ENCODE measurements at places on chromosomes 11 and 22. TPM values are rescaled to one million over a fixed set of nuclear protein-coding genes. Genes with fewer than 3 reads are reported as not detected.
A peak's percentile ranks its signal among the peaks of the same experiment; 100 is the strongest.

DNA sequence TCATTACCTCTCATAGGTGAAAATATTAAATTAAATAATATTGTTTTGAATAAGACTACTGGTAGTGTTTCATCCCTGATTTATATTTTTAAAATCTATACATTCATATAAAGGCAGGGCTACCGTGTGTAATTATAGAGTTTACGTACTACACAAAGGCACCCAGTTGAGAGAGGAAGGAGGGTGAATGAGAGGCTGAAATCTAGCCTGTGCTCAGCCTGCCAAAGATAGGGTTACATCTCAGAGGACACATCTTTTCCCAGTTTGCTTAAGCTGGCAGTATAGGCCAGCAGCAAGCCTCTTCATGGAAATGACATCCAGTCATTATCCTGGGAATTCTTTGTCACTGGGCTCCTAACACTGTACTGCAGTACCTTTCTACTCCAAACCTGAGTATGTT is 7.5 kb upstream of the B3GNT6 start:
- no peak for DNase-seq

DNA sequence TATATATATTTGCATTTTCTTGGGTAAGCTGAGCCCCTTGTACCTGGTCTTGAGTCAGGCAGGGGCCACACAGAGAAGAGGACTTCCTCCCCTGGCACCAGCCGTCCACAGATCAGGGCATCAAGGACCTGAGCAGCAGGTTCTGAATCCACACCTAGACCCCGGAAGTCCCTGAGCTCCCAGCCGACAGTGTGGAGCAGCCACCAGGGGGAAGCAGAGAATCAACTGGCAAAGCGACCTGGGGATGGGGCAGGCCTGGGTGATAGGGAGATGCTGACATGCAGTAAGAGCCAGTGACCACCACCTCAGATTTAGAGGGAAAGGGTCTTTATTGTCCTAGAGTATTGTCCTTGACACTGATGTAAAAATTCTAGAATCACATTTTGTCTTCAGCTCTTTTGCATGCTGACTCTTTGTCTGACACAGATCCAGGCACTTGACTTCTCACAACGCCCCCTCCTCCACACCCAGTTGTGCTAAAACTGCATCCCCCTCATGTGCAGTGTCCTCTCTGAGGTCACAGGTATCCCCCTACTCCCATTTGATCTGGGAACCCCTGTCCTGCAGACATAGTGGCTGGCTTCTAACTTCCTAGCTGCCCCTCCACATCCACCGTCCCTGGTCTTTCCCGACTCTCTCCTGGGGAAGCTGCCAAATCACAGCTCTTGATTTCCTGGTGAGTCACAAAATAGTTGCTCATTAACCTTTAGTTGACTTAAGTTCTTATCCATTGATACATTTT is 109.3 kb downstream of the GGTLC2 start:
- peak; percentile 80 for DNase-seq

Gene KLHDC7B
- total RNA-seq, result 2.0 TPM

- no peak for DNase-seq
Measured at GRCh38 chr11:121473064-121473777, 20.5 kb upstream of the SORL1-AS1 start.

DNA sequence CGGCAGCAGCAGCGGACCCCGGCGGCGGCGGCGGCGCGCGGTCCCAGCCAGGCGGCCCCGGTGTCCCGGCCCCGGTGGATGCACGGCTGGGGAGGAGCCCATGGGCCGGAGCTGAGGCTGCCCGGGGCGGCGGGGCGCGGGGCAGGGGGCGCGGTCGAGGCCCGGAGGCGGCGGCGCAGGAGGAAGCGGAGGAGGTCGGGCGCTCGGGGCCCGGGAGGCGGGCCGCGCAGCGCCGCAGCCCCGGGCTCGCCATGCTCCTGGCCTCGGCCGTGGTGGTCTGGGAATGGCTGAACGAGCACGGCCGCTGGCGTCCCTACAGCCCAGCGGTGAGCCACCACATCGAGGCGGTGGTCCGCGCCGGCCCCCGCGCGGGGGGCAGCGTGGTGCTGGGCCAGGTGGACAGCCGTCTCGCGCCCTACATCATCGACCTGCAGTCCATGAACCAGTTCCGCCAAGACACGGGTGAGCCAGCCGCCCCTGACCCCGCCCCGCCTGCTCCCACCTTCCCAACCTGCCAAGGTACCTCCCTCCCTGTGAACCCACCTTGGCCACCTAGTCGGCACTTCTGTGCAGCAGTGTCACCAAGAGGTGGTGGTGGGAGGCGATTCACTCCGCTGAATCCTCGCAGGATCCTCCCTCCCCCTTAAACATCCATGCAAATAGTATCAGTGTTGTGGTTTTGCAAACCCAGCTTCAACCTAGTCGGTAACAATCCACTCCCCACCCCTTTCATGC is 580 bp downstream of the DTX4 start:
- peak; percentile 77 for DNase-seq

GRCh38 chr22:40300884-40301672 is 45.2 kb upstream of the ADSL start:
- DNase-seq, result no peak

Gene TMPRSS4
- total RNA-seq, result 86.4 TPM

DNA sequence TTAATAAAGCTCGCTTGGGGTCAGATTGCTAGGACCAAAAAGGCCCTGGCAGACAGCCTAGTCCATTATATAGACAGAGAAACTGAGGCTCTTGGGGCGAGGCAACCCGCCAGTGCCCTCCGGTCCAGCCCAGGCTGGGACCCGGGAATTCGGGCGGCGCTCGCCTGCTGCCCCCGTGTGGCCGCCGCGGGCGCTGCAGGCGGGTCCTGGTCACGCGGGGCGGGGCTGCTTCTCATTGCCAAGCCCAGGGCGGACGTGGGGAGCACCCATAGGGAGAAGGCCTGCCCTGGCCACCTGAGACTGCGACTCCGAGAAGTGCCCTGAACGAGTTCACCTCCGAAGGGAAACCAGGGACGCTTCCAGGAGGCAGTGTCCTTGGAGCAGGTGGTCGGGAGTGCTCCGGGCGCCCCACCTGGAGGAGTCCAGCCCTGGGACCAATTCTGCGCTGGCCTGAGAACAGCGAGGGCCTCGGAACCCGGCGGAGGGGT is 36.0 kb upstream of the CSNK1E start:
- no peak for DNase-seq
